ENCODE measurements at places on chromosomes 4 and X.

DNA sequence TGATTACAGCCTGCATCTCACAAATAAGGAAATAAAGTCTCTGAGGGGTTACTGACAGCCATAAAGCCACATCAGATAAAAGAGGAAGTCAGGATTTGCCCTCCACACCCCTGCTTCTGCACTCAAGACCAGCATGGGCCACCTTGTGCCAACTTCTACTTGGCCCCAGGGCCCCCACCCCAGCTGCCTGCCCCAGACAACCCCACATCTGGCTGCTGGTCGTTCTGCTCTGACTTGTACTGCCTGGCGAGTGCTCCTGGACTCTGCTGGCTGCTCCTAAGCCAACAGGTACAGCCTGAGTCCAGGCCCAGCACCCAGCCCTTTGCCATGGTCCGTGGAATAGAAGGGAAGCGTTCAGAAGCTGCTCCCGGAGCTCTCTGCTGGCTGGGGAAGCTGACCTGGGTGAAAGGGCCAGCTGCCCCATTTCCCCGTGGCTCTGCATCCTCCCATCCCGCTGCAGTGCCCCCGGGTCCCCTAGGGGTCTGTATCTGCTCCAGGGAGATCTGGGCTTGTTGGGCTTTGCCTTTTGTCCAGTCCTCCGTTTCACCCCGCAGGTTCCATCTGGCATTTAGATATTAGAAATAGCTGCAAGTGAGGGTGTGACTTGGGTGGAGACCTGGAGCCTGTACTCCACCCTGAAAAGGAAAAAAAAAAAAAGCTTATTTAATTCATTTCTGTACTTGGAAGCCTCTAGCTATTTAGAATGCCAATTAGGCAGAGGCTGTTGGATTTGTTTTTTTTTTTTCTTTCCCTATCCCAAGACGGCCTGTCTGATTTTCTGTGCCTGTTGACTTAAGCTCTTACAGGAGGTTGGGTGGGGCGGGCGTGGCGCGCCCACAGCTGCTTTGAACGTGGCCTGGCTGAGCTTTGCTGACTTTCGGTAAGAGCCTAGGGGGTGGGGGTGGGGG lies 194.7 kb downstream of the PTTG2 start:
- DNase-seq = no peak

- DNase-seq = peak; percentile 38
Observed at GRCh38 chrX:155966876-155967275, 30.6 kb upstream of the IL9R start.

GRCh38 chr4:10096978-10097335 lies 19.6 kb downstream of the WDR1 start:
- DNase-seq = no peak

DNA sequence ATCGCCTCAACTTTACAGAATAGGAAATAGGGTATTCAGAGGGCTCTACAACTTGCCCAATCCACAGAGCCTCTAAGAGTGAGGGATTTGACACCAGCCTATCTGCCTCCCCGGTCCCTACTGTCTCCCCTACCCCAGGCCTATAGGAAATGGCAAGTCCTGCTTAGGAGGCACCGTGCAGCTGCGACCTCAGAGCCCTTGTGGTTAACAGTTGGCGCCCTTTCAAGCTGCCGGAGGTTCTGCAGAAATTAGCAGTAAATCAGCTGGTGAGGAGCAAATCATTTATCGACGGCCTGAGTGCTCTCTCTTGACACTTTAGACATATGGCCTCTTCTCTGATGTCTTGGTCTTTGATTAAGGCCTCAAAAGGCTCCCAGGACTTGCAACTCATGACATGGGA lies 96.9 kb downstream of the CLNK start:
- DNase-seq = no peak

DNA sequence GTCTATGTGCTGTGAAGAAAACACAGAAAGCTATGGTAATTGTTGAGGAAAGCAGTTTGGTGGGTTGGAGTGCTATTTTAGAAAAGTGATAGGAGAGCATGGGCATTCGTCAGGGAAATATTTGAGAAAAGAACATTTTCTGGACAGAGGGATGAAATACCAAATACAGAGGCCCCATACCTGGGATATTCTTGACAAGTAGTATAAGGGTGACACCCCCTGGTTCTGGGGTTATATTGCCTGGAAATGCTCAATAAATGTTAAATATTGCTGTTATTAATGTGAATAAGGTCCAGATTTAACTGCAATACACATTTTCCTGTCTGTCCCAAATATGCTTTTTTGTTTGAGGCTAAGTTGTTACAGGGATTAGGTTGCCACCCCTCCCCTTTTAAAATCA lies 42.9 kb downstream of the WWC2 start:
- DNase-seq = no peak

DNA sequence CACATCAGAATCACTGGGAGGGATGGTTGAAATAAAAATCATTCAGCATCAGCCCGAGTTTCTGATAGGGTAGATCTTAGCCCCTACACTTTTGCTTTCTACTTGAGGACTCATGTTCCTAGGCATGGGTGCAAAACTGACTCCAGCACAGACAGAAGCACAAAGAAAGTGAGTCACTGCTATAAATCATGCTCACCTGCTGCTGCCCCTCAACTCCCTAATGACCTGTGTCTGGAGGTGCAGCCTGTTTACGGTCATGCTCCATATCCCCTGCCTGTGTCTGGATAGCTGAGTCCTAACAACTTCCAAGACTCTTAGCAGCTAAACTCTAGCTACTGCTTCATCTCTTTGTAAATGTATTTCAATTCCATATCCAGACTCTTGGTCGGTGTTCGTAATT lies 57.8 kb downstream of the ADGRA3 start:
- no peak for DNase-seq

DNA sequence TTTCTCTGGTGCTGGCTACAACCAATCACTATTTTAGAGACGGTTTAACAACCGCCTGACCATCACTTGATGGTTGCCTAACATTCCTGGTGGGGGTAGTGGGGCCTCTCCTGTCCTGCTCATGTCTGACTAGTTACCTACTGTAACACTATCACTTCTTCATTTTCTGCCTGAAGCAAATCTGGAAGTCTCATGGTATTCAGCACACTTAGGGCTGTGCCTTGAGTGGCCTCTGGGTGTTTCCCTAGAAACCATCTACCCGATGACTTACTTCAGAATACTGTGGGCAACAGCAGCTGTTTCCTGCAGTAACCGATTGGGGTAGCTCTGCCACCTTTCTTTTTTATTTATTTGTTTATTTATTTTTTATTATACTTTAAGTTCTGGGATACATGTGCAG lies 880.1 kb upstream of the INTU start:
- DNase-seq = no peak

DNA sequence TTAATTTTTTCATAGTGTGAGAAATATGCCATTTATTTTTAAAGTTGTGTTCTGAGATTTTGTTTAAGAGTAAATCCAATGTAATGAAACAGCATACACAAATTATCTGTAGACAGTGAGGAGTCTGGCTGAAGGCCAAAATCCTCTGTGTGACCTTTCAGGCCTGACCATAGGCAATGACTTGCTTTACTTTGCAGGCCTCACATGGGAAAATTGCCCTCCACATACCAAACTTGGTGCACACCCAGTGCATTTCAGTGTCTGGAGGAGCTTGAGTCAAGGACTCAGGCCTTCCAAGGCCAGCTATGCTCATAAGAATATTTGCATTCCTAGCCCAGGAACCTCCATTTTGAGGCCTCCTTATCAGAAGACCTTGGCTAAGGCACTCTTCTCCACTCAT lies 430.1 kb downstream of the GABRG1 start:
- no peak for DNase-seq

DNA sequence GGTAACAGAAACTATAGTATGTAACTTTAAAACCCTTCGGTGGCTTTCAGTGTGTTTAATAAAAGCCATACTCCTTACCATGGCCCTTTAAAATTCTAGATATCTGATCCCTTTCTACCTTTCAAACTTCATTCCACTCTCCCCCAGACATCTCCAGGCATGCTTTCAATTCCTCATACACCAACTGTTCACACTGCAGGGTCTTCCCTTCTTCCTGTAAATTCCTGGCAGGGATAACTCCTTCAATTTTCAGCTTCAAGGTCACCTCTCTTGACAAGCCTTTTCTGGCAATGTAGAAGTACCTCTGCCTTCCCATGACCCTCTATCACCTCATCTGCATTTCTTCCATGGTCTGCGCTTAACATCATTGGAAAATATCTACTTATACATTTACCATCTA lies 60.8 kb downstream of the WDFY3 start:
- DNase-seq = no peak

GRCh38 chrX:123918106-123918721 lies 43.3 kb upstream of the STAG2 start:
- no peak for DNase-seq

DNA sequence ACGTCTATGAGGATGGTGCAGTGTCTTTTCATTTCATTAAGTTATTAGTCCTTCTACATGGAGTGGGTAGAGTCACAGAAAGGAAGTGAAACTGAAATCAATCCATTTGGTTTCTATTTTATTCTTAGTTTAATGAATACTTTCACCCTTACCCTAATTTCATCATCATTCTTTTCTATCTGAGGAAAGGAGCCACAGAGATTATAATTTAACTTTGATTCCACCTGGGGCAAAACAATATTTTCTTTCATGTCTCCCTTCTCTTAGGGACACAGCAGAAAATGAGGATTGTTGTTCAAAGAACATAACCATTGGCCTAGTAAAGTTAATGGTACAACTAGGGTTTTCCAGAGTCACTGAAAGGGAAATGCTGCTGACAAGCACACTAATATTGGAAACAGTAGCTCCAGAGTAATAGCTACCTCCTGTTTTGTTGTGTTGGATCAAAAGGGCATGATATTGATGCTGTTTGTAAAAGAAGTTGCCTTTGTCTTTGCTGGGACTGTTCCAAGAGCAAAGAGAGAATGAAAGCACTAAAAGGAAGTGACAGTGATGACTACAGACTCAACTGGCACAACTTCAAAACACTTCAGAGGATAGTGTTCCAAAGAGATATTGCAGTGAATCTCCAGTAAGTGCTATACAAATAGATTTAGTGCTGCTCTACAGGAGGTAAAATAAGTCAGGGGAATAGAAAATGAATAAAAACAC lies 247.1 kb upstream of the PITX2 start:
- peak; percentile 24 for DNase-seq

- DNase-seq = no peak
Observed at GRCh38 chr4:95515589-95515988, 33.2 kb downstream of the UNC5C start.

- no peak for DNase-seq
Observed at GRCh38 chr4:65951177-65951576, 280.9 kb upstream of the EPHA5 start.

DNA sequence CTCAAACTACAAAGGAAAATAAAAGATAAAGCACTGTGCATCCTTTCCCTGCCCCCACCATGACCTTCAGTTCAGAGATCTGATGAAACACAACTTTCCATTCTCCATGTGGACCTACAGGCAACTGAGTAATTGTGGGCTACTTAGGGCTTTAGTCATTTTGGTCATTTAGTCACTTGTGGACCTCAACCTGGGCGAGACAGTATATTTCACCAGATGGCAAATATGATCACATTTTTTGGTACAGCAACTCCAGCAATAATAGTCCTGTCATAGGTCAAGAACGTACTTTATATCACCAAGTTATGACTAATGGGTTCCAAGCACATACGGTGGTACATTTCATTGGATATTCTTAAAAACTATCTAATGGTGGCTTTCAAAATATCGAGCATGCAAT lies 141.2 kb downstream of the PDGFC start:
- DNase-seq = no peak

DNA sequence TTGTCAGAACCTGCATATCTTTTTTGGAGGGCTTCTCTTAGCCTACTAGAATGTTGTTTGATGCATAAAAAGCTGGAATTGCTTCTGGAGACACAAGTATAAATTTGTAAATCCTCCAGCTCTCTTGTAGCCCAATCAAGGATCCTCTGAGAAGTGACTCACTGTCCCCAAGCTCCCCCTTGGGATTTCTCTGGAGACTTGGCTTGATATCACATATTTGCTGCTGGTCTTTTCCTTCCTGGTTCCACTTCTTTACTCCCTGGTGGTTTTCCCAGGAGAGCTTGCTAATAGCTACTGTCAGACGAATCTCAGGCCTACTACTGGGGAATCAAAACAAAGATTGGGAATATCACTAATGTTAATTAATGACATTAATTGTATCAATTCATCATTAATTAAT lies 173.1 kb downstream of the STK32B start:
- DNase-seq = no peak

DNA sequence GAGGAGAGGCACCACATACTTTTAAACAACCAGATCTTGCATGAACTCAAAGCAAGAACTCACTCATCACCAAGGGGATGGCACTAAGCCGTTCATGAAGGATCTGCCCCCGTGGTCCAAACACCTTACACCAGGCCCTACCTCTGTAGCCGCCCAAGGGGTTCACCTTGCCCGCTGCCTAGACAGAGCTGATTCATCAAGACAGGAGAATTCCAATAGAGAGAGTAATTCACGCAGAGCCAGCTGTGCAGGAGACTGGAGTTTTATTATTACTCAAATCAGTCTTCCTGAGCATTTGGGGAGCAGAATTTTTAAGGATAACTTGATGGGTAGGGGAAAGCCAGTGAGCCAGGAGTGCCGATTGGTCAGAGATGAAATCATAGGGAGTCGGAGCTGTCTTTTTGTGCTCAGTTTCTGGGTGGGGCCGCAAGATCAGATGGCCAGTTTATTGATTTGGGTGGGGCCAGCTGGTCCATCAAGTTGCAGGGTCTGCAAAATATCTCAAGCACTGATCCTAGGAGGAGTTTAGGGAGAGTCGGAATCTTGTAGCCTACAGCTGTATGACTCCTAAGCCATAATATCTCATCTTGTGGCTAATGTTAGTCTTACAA lies 364.7 kb downstream of the PCDH7 start:
- peak; percentile 69 for DNase-seq

DNA sequence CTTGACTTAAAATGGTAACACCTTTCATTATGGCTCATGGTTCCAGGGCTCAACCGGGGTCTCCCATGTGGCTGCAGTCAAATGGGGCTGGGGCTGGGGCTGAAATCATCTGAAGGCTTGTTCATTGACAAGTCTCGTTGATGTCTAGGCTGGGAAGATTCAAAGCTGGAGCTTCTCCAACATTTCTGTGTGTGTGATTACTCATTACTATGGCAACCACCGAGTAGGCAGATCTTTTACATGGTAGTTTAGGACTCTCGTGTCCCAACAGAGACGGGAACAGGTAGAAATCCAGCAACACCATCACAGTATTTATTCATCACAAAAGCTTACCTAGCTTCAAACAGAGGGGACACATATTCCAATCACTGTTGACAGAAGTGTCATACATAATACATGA lies 7.8 kb downstream of the YTHDC1 start:
- DNase-seq = no peak

GRCh38 chr4:101682946-101683345 lies 107.6 kb upstream of the BANK1 start:
- DNase-seq = no peak

- DNase-seq = no peak
Observed at GRCh38 chr4:156396534-156396933, 442.9 kb upstream of the CTSO start.

- DNase-seq = no peak
Observed at GRCh38 chrX:139052461-139052860, 340.9 kb upstream of the FGF13 start.

GRCh38 chrX:15059474-15059873 lies 186.3 kb downstream of the MOSPD2 start:
- no peak for DNase-seq

GRCh38 chrX:19629541-19629940 lies 114.2 kb upstream of the MAP3K15 start:
- DNase-seq = no peak
